ENCODE measurements at places on chromosomes 6 and 20.

DNA sequence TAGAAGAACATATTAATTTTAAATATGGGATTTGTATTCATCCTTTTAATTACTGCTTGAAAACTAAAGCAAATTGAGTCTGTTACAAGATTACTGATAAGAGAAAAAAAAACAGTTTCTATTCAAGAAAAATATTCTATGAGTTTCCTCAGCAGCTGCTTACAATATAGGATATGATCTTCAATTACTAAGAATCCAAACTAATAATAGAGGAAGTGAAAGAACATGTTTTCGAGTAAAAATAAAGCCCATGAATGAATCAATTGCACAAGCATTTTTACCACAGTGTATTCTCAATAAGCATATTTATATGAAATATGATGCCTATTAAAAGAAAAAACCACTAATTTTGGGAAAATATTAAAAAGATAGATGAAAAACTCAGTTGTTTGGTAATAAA, 63.4 kb downstream of the AHI1 start:
- no peak for DNase-seq

DNA sequence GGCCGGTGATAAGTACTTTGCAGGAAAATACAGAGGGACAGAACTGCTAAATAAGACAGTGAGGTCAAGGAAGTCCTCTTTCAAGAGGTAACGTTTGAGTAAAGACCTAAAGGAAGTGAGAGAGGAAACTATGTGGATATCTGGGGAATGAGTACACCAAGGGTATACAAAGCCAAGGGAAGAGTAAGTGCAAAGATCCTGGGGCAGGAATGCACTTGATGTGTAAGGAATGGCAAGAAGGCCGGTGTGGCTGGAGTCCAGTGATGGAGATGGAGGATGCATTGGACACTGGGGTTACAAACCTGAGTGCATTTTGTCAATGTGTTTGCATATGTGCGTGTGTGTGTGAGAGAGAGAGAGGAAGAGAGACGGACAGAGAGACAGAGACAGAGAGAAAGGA, 32.1 kb upstream of the TGM2 start:
- DNase-seq: no peak

DNA sequence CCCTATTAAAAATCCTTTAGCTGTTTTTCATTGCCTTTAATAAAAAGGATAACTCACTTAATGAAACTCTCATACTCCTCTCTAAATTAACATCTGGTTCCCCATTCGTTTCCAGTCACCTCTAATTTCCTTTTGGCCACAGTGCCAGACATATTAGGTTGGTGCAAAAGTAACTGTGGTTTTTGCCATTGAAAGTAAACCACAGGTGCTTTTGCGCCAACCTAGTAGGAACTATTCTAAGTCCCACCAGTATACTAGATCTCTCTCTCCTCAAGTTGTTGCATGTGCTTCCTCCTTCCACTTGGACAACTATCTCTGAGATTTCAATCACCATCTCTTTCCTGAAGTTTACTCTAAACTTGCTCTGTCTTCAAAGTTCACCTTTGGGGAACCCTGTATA, 961.1 kb downstream of the TBC1D32 start:
- DNase-seq: no peak

- peak; percentile 63 for DNase-seq
Measured at GRCh38 chr20:33653218-33653899, 8.8 kb upstream of the C20orf144 start.

- peak; percentile 18 for DNase-seq
Measured at GRCh38 chr6:6686748-6687601, 98.5 kb downstream of the LY86 start.
